ENCODE measurements at places on chromosomes 2 and 18.

DNA sequence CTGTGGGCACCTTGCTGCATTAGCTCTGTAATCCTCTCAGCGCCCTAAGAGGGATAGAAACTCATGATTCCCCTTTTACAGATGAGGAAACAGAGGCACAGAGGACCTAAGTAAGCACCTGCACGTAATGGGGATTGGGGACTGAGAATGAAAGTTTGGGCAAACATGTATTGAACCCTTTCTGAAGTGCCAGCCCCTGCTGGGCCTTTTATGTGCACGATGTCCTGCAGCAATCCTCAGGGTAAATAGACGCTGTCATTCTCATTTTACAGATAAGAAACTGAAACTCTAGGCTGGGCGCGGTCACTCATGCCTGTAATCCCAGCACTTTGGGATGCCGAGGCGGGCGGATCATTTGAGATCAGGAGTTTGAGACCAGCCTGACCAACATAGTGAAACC, 117.4 kb downstream of the STPG4 start:
- DNase-seq: no peak

GRCh38 chr2:105561401-105561800, 162.6 kb upstream of the FHL2 start:
- no peak for DNase-seq

- DNase-seq: no peak
Observed at GRCh38 chr2:128305555-128306080, 13.1 kb downstream of the HS6ST1 start.

DNA sequence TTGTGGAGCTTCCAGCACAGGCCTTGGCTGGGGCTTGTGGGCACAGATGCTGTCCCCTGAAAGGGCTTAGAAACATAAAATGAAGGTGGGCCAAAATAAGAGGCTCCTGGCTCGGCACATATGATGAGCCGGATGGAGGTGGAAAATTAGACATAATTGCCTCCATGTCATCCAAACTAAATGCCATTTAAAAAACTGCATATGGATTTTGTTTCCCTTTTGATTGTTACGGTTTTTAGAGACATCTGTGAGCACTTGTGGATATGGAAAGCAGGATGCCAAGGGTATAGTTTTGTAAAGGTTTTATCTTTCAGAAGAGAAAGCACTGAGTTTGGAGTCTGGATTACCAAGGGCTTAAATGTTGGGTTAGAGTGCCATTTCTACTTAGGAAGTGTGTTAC, 498.3 kb downstream of the RIT2 start:
- DNase-seq: no peak

GRCh38 chr2:44273596-44273995, 1.7 kb upstream of the SLC3A1 start:
- no peak for DNase-seq

DNA sequence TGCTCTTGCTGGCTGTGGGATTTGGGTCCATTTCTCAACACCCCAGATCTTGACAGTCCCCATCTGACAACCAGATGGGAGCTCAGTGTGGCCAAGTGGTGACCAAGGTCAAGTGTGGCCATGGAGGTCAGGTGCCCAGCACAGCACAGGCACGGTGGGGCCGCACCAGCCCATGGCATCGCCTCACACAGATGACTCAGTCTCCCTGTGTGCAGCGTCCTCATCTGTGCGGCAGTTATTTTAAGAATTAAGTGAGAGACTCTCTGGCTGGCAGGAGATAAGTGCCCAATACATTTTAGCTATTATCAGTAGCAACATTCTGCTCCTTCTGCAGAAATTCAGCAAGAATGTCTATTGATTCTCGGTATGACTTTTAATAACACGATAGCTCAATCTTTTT, 167.2 kb downstream of the DDX1 start:
- DNase-seq: no peak

DNA sequence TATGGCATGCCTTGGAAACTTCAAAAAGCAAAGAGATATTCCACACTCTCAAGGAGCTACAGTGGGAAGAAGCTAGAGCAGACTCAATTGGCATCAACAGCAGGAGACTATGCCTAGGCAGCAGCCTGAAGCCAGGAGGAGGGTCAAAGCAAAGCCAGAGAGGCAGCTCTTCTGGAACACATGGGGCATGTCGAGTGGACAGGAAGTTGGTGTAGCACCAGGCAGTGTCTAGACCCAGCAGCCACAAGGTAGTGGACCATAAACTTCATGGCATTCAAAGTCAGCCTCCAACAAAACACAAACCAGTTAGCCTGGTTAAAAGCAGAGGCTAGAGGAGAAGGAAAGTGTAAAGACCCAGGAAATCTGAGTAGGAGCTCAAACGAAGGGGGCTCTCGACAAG, 311.2 kb upstream of the PKDCC start:
- DNase-seq: no peak

GRCh38 chr2:172655091-172655837, 80.4 kb upstream of the RAPGEF4 start:
- no peak for DNase-seq

GRCh38 chr18:48139431-48140347, 209.2 kb upstream of the SMAD2 start:
- no peak for DNase-seq

GRCh38 chr2:1621501-1621900, 122.8 kb downstream of the PXDN start:
- DNase-seq: no peak

- no peak for DNase-seq
Observed at GRCh38 chr18:77065221-77065981, 67.2 kb downstream of the MBP start.

GRCh38 chr2:118970396-118971135, 28.6 kb downstream of the MARCO start:
- peak; percentile 25 for DNase-seq

DNA sequence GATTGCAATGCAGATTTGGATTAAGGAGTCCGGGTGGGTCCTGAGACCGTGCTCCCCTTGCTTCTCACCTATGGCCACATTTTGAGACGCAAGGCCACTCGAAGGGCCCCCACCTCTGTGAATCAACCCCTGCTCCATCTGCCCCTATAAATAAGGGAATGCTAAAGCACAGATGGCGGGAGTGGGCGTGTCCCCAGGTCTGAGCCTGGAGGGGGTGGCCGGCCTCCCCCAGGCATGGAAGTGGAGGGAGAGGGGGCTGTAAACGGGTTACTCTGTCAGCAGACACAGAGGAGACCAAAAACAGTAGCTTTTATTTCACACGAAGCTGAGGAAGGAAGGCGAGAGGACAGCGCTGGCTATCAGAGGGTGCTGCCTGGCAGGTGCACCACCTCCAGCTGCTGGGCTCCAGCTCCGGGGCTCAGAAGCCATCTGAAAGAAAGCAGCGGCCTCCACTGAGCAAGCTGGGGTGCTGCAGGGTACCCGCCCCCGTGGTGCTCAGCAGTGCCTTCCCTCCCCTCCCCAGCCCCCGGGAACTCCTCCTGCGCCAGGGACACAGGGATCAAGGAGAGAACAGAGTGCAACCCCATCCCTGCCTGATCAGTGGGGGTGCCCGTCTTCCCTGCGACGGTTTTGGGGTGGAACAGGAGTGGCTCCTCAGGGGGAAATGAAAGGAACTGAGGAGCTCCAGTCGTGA, 56.7 kb upstream of the RAB6C start:
- DNase-seq: peak; percentile 62

Measured in H7 (cell line).